ENCODE measurements at places on chromosomes 4 and X.

GRCh38 chrX:42832764-42833549 lies 55.0 kb upstream of the PPP1R2C start:
- no peak for DNase-seq

DNA sequence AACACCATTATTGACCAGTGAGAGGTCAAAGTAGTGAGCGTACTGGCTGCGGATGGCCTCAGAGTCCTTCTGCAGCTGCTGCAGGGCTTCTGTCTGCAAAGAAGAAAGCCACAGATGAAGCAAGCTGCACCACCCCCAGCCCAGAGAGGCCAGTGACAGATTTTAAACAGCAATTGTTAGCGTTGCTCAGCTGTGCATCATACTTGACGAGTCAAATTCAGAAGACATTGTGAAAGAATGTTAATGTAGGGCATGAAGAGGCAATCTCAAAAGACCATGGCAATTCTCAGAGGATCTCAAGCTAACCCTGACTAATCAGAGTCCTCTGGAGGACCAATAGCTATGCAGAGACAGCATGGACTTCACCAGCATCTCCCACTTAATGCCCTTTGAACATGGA lies 16.6 kb downstream of the DKC1 start:
- peak; percentile 14 for DNase-seq

DNA sequence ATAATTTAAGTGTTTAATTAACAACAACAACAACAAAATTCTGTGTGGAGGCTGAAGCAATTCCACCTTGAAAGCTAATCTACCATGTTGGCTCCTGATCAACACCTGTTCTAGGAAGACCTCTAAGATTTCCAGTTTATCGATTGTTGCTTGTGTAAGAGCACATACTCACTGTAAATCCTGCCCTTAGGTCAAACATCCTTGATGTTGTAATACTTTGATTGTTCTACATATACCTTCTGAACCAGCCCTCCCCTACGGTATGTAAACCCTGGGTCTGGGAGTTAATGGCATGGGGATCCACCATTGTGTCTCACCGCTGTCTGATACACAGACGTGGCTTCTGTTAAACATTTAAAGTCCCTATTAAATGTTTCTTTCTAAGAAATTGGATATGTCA lies 73.2 kb downstream of the RASL11B start:
- DNase-seq = no peak

GRCh38 chr4:45750721-45751120 lies 373.1 kb downstream of the GABRG1 start:
- no peak for DNase-seq

DNA sequence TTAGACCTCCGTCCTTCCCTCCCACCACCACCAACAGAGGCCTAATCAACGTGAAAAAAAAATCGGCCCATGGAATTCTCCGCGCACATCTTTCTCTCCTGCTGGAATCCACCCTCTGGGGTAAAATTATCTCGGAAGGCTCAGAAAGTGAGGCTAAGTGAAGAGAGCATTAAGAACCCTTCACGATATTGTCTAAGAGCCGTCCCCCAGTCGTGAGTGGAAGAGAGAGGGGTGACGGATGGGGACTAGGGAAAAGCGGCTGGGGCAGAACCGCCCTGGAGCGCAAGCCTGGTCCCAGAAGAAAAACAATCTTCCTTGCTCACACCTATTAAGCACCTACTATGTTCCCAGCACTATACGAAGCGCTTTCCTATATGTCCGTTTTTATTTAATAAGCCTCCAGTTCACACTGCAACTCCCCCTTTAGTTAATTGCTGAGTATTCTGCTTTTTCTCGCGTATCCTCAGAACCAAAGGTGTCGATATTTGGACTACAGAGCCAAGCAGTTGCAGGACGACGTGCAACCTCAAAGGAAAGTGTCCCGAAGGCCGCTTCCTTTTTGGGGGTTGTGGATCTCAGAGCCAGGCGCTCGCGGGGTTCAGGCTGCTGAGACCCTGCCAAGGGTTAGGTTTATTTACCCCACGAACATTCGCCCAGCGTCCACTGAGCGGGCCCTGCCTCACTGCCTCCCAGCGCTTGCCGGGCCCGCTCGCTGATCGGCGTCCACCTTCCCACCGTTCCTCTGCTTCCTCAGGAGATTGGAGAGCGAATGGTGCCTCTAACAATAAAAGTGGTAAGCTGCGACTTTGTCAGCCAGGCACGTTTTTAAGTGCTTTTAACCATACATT lies 889 bp downstream of the MGARP start:
- no peak for DNase-seq

- no peak for DNase-seq
Measured at GRCh38 chr4:137359691-137360315, 172.5 kb downstream of the PCDH18 start.

DNA sequence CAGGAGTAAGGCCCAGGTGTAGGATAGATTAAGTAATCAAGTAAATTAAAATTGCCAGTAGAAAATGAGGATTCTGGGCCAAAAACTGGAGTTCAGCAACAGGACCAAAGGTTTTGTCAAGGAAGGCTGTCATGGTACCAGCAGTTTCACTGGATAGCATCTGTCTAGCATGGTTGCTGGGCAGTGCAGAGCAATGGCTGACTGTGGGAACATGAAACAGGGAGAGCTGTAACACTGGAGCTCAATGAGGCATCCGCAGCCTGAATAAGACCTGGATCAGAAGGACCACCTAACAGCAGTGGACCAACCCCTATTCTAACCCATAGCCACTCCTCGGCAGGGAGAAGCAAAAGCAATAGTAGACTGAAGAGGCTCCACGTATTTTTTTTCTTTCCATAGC lies 132.4 kb downstream of the ATOH1 start:
- no peak for DNase-seq

- no peak for DNase-seq
Measured at GRCh38 chr4:81436941-81437574, 34.6 kb downstream of the RASGEF1B start.

GRCh38 chrX:20061855-20062254 lies 54.9 kb downstream of the MAP7D2 start:
- DNase-seq = peak; percentile 70

DNA sequence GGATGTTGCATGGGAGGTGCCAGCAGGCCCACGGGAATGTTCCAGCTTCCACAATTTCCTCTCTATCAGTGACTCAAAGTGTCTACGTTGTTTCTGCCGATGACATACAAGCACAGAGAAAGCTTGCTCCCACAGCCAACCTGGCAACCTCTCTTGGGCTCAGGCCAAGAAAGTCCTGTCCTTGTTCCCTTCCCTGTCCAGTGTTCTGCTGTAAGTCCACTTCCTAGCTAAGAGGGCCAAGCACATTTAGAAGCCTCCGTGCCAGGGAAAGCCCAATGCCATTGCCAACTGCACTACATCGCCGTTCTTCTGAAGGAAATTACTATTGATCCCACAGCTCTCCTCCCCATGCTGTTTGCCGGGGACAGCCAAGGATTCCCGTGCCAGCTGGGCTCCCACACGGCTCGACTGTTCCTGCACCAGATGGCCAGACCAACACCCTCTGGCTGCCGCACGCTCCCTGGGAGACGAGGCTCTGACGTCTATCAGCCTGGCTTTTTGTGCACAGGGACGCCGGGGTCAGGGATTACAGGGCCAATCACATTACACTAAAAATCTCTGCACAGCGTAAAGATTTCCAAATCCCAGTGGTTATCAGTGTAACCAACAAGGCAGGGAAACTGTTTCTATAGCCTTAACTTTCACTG lies 284.0 kb downstream of the BCOR start:
- peak; percentile 3 for DNase-seq

GRCh38 chrX:37599729-37600128 lies 28.3 kb downstream of the LANCL3 start:
- no peak for DNase-seq

GRCh38 chr4:22607382-22607781 lies 85.4 kb upstream of the GBA3 start:
- peak; percentile 47 for DNase-seq

GRCh38 chrX:136574548-136574947 lies 42.5 kb downstream of the VGLL1 start:
- no peak for DNase-seq

- no peak for DNase-seq
Measured at GRCh38 chr4:77496457-77496856, 109.2 kb upstream of the CXCL13 start.

- DNase-seq = no peak
Measured at GRCh38 chr4:70984589-70984988, 8.9 kb upstream of the DCK start.

DNA sequence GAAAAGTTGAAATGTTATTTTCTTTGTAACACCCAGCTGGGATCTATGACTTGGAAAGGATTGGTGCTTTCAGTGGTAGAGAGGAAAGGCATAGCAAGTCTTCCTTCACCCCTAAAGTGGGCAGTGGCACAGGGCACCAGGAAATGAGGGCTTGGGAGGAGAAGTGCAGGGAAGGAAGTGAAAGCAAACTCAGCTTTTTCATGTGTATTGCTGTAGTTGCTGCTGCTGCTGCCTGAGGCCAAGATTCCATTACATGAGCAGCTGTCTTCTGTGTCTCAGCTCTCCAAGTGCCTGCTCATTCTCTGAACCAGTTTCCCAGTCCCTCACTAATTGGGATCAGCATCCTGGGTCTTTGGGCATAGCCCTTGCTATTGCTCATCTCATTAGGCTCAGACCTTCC lies 2.6 kb downstream of the HCCS start:
- DNase-seq = no peak

DNA sequence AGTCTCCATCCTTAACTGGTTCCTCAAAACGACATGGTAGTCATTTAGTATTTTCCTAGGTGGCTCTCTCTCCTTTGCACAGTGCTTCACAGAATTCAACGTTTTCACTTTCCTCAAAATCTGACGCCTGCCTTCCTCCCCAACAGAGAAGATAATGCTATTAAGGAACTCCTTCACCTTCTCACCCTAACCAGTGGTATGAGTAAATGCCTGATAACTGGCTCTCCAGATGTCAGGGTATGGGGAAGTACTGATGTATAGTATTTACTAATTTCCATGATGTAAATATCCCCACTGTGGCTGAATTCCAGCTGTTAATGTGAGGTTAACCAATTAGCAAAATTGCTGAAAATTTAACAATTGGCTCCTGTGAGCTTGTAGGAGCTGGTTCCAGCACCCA lies 28.8 kb upstream of the NSUN7 start:
- no peak for DNase-seq

DNA sequence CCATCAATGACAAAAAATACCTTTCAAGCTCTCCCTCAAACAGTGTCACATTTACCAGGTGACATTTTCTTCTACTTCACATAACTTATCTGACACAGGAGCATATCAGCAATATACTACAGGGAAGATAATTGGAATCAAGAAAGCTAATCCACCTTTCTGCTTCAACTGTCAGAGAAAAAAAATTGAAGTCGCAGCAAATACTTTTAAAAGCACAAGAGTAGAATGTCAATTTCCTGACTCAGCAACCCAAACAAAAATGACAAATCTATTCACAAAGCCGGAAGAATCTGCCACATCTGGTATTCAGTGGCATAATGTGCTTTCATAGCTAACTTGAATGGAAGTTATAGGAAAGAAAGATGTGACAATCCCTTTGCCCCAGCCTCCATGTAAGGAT lies 36.7 kb downstream of the AGA start:
- no peak for DNase-seq

- no peak for DNase-seq
Measured at GRCh38 chr4:102543030-102543928, 42.1 kb downstream of the NFKB1 start.
